ENCODE measurements at places on chromosomes 1 and 21.

- DNase-seq, result no peak
These were observed 711.1 kb upstream of the CHRM3 start for GRCh38 chr1:238675221-238675620.

GRCh38 chr1:81190003-81190402 is 610.7 kb upstream of the ADGRL2 start:
- no peak for DNase-seq

GRCh38 chr1:21751281-21751680 is 31.7 kb downstream of the USP48 start:
- DNase-seq, result no peak

GRCh38 chr1:67887146-67887545 is 53.9 kb upstream of the GNG12 start:
- no peak for DNase-seq

- no peak for DNase-seq
These were observed 60.7 kb upstream of the FMN2 start for GRCh38 chr1:240031009-240031408.

DNA sequence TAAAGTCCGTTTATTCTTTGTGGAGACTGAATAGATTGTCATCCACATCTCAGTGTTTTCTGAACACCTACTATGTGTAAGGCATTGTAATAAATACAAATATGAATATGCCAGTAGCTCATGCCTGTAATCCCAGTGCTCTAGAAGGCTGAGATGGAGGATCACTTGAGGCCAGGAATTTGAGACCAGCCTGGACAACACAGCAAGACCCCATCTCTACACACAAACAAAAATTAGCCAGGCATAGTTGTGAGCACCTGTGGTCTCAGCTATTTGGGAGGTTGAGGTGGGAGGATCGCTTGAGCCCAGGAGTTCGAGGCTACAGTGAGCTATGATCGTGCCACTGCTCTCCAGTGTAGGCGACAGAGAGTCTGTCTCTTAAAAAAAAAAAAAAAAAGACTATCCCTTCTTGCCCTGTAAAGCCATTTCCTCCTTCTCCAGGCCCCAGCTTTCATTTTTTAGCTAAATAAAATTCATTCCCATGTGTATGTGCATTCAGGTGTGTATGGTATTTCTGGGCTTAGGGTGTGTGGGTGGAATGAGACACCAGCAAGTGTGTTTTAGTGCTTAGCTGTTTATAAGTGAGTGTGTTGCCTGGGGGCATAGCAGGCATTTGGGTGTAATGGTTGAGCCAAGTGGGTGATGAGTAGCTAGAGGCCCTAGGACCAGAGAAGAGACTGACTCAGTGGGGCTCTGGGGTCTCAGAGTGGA is 7.8 kb downstream of the CELSR2 start:
- DNase-seq, result no peak

DNA sequence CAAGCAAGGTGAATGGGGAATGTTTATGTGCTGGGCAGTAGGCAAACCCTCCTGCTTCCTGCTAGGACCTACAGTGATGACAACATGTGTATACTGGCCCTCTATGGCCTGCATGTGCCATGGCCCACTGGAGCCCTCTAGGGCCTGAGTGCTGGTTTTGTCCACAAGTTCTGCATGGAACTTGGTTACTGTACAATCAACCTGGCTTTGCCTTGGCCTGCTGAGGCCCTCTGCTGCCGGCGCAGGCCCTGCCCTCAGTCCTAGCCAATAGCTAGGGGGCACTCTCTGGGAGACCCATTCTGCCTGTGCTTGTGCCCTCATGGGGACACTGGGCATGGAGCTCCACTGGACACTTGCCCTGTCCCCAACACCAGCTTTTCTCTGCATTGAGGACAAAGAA is 138.6 kb upstream of the NGF start:
- no peak for DNase-seq

DNA sequence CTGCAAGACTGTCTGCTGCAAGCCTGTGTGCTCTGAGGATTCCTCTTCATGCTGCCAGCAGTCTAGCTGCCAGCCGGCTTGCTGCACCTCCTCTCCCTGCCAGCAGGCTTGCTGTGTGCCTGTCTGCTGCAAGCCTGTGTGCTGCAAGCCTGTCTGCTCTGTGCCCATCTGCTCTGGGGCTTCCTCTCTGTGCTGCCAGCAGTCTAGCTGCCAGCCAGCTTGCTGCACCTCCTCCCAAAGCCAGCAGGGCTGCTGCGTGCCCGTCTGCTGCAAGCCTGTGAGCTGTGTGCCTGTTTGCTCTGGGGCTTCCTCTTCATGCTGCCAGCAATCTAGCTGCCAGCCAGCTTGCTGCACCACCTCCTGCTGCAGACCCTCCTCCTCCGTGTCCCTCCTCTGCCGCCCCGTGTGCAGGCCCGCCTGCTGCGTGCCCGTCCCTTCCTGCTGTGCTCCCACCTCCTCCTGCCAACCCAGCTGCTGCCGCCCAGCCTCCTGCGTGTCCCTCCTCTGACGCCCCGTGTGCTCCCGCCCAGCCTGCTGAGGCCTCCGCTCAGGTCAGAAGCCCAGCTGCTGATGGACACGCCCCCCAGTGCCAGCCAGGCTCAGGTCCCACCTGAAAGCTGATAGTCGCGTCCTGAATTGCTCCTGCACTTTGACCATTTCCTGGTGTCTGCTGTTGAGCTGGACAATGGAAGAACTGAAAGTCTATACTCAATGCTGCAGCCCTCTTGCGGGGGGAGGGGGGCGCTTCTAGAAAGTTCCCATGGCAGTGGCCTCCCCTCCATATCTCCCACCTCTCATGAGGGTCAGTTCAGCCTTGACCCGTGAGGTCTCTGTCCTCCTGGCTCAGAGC is 1.2 kb downstream of the KRTAP10-4 start:
- DNase-seq, result no peak

DNA sequence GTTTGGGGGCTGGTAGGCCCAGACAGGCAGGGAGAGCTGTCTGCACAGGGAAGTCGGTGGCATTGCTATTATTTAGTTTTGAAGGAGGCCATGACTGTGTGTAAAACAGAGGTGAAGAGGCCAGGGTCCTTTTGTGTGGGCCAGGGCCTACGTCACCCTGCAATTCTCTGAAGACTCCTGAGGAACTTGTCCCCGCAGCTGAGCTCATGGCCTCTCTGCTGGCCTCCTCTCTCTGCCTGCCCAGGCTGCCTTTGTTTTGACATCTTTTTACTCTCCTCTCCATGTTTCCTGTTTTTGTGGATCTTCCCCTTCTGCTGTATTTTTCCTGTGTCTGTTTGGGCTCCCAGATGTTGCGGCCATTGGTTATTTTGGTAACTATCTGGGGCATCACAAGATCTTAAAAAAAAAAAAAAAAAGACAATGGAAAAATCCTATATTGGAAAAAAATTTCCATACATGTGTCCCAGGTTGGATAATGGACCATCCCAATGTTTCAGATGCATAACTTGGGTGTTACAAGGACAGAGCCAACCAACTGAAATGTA is 280.7 kb downstream of the RPS6KC1 start:
- DNase-seq, result no peak

DNA sequence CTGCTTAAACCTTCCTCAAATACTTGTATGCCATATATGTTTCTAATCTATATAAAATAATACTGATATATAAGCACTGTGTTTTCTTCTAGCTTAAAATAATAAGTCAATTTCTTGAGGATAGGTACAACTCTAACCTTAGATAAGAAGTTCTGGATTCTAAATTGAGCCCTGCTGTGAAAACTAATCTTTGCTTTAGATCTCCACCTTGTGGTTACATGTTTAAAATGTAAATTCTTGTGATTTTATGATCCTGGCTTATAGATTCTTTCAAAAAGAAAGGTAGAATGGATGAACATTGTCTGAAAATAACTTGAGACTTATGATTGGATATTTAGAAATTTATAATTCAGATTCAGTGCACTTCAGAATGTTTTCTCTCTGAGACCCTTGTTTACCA is 38.9 kb upstream of the HMCN1 start:
- no peak for DNase-seq

- DNase-seq, result no peak
These were observed 5.3 kb downstream of the CLCA2 start for GRCh38 chr1:86429122-86429725.

- DNase-seq, result no peak
These were observed 16.9 kb upstream of the GNG12 start for GRCh38 chr1:67850151-67850551.

- DNase-seq, result no peak
These were observed 35.9 kb upstream of the NEK2 start for GRCh38 chr1:211711315-211711705.

GRCh38 chr1:13965770-13966398 is 265.9 kb downstream of the PRDM2 start:
- DNase-seq, result no peak

GRCh38 chr1:32605711-32606424 is 44.5 kb downstream of the ZBTB8OS start:
- no peak for DNase-seq

- DNase-seq, result no peak
These were observed 35.5 kb downstream of the IFNAR1 start for GRCh38 chr21:33360281-33360680.

GRCh38 chr1:209583408-209583807 is at the start of gene CAMK1G:
Gene CAMK1G (plus strand): TSS chr1:209583714. CDS start chr1:209594984, 11,270 bp downstream.
- no peak for DNase-seq

GRCh38 chr21:45142469-45143308 is 68.3 kb downstream of the ADARB1 start:
- DNase-seq, result no peak

DNA sequence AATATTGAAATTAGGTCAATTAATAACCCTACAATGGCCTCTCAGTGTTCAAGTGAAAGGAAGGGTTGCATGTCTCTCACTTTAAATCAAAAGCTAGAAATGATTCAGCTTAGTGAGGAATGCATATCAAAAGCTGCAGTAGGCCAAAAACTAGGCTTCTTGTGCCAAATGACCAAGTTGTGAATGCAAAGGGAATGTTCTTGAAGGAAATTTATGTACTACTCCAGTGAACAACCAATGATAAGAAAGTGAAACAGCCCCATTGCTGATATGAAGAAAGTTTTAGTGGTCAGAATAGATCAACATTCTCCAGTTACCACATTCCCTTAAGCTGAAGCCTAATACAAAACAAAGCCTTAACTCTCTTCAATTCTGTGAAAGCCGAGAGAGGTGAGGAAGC is 10.0 kb downstream of the MAEL start:
- no peak for DNase-seq

DNA sequence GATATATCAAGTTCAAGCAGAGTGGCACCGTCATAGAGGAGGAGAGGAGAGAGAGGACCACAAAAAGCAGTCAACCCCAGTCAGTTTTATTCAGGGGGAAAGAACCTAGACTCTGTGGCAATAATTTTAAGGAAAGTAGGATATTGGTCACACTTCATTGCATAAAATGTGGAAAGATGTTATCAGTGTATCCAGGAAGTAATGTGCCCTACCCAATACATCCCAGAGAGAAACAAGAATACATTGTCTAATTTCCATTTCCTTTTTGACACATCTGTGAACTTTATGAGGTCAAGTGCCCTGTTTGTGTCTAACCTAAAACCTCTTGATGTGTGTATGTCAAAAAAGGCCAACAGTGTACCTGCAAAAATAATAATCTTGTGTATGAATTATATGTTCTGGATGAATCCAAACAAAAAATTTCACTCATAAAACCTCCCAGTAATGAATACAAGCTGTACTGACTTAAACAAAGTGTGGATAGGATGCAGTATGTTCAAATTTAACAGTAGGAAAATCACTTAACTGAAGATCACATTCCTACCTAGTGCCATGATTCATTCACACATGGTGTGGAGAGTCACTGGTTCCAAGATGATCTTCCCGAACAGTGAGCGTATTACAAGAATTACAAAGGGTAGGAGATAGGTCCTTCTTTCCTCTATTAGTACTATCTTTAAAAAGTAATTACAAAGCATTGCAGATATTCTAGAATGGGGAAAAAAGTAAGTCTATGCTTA is 712.1 kb upstream of the CXADR start:
- DNase-seq, result no peak

DNA sequence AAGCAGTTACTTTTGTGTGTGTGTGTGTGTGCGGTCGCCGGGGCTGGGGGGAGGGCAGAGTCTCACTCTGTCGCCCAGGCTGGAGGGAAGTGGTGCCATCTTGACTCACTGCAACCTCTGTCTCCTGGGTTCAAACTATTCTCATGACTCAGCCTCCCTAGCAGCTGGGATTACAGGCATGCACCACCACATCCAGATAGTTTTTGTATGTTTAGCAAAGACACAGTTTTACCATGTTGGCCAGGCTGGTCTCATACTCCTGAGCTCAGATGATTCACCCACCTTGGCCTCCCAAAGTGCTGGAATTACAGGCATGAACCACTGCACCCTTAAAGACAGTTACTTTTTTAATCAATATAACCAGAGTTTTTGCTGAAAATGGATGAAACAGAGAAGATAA is 207.0 kb downstream of the PTPRC start:
- DNase-seq, result no peak

DNA sequence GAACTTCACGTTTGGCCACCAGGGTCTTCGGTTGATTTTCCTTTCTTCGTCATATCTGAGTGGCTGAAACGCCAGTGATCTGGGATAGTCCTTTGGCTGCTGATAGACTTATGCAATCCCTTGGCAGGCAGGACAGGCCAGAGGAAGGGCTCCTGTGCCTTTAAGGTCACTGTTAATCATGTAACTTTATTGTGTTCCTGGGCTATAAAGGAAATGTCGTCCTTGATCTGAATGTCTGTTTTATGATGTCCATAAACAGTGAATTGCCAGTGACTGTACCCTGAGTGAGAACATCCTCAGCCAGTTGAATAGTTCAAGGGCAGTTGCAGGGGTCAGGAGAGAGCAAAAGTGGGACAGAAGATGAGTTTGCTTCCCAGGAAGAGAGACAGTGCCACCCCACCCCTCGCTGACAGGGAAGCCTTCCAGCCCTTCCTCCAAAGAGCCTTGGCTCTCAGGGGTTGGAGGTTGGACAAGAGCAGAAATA is 68.0 kb downstream of the PDE9A start:
- no peak for DNase-seq

GRCh38 chr1:218624052-218624451 is 278.9 kb downstream of the TGFB2 start:
- DNase-seq, result no peak

DNA sequence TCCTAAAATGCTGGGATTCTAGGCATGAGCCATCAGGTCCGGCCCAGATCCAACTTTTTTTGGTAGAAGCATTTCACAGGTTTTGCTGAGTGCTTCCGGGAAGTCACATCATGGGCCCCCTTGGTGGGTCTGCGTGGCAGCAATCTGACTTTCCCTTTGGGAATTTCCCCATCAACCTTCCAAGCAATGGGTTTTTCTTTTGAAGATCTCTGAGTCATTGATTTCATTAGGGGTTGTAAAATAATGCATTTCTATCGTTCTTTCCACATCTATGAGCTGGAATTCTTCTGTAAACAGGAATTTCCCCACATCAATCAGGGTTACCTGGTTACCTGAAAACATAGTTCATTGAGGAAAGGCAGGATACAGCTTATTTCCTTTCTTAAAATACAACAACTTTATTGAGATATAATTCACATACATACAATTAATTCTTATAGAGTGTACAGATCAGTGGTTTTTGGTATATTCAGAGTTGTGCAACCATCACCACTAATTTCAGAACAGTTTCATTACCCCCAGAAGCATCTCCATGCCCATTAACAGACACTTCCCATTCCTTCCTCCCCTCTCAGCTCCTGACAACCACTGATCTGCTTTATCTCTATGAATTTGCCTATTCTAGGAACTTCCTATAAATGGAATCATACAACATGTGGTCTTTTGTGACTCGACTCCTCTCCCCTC is 9.9 kb upstream of the ZBTB17 start:
- no peak for DNase-seq

GRCh38 chr1:209723756-209724693 is 19.4 kb downstream of the HSD11B1 start:
- peak; percentile 49 for DNase-seq

- no peak for DNase-seq
These were observed 103.5 kb upstream of the ETS2 start for GRCh38 chr21:38702196-38702595.

- no peak for DNase-seq
These were observed 4.8 kb downstream of the ZNF672 start for GRCh38 chr1:248842781-248843331.

GRCh38 chr1:48203287-48203900 is 19.1 kb upstream of the SLC5A9 start:
- DNase-seq, result no peak

Data from stimulated activated CD4-positive, alpha-beta T cell treated with anti-CD3 and anti-CD28 coated beads, Interleukin-12 subunit alpha, Interleukin-12 subunit beta, amount 100 ng/mL, for 48 hours (primary cell).